ENCODE measurements at places on chromosomes 7 and 10.
A peak's percentile ranks its signal among the peaks of the same experiment; 100 is the strongest.

DNA sequence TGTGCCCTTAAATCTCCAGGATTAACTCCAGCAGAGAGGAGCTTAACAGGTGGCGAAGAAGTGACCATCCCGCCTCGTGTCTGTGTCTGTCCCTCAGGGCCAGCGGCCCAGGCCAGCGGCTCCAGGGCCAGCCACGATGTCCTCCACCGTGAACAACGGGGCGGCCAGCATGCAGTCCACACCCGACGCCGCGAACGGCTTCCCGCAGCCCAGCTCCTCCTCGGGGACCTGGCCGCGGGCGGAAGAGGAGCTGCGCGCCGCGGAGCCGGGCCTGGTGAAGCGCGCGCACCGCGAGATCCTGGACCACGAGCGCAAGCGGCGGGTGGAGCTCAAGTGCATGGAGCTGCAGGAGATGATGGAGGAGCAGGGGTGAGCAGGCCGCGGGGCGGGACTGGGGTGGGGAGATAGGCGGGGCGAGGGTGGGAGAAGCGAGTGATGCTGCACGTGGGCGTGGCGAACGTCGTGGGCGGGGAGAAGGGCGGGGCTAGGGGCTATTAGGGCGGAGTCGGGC is 33.3 kb downstream of the SRRM3 start:
- peak; percentile 87 for DNase-seq

DNA sequence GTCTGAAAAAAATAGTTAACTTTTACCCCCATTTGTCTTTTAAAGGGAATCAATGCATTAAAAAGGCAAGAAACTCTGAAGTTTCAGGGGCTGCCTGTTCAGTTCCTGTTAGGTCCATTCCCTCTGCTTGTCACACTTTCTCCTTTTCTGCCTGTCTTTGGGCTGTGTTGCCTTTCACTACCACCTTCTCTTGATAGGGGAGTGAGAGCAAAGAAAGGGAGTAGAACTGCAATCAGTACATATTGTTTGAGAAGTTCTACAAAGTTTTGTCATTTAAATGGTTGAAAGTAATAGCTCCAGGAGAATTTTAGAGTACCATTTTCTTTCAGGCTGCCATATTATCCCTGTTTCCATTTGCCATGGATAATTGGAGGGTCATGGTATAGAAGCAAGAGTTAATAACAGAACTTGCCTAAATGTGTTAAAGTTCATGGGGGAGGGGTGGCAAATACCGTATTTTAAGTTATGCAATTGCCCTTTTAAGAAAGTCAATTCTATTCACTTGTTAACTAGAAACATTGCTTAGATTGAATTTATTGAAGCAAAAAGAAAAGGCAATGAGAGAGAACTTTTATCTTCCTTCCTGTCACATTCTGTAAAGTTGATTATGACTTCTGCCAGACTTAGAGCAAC is 38.6 kb downstream of the MPLKIP start:
- DNase-seq = no peak

DNA sequence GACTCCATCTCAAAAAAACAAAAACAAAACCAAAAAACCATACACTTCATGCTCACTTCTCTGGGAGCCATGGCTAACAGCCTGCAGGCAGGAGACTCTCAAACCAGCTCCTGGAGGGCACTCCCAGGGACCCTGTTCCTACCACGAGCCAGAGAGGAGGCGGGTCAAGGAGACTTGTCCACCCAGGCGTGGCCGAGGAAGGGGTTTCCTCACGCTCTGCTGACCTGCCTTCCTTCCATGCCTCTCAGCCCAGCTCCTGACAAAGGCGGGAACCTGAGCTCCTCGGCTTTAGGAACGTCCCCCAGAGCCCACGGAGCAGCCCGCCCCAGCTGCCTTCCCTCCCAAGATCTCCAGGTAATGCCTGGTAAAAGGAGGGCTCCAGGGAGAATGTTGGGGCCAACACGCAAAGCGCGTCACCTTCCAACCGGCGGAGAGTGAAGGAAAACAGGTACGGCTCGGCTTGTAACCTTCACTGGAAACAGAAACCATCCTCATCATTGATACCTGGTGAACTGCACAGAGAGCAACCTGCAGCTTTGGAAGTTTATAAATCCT is 9.5 kb downstream of the GPR146 start:
- DNase-seq = no peak

- no peak for DNase-seq
Observed at GRCh38 chr7:133941496-133941895, 185.6 kb upstream of the LRGUK start.

- DNase-seq = no peak
Observed at GRCh38 chr10:45179691-45180090, 135.7 kb downstream of the OR13A1 start.

- DNase-seq = peak; percentile 80
Observed at GRCh38 chr10:55631071-55631654, 729.9 kb downstream of the ZWINT start.

DNA sequence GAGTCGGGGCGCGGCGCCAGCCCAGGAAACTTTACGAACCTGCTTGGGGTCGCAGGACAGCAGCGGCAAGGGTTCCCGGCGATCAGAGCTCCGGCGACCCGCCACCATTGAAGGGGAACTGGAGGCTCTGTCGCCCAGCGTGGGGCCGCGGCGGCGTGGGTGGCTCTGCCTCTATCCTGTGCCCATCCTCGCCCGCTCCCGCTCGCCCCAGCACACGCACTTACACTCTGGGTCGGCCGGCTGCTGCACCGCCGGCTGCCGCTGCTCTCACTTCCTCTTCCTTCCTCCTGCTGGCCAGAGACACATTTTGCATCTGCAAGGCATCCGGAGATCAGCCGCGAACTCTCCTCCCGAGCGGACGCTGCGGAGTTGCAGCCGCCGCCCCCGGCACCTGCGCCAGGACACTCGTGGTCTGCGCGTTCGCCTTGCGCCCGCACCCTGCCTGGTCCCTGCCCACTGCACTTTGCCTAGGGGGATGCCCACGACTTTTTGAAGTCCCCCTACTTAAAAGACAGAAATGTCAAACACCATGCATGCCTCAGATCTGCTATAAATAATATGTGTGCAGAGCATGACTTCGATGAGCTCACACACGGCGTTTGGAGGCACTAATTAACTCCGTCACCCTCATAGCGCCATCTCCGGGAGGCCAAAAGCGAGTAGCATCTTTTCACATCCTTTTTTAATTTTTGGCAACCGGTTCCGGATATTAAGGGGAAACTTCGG is at the start of gene ELMO1:
Gene ELMO1 (minus strand): TSS at position 229 of the 726 bp plus-strand sequence. CDS start 106,174 bp downstream, outside the sequence.
- peak; percentile 86 for DNase-seq

DNA sequence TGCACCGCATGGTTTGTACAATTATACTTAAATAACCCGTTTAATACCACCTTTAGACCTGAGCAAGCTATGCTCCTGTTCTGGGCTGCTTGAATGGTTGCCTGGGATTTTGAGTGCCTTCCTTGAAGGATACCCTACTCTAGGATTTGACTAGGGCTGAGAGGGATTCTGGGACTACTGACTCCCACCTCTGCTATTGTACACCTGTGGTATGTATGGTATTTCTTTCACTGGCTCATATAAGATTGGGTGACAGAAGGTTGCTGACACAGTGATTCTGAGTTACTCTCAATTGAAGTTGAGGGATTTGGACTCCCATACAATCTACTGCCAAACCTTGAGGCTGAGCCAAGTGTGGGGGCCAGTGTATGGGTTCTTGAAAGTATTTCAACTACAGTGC is 494.4 kb upstream of the SEMA3D start:
- no peak for DNase-seq

GRCh38 chr7:24299192-24299591 is 15.2 kb downstream of the NPY start:
- no peak for DNase-seq

GRCh38 chr10:13592306-13592705 is 5.5 kb downstream of the PRPF18 start:
- no peak for DNase-seq

- DNase-seq = no peak
Observed at GRCh38 chr10:132613566-132614348, 76.2 kb downstream of the INPP5A start.

DNA sequence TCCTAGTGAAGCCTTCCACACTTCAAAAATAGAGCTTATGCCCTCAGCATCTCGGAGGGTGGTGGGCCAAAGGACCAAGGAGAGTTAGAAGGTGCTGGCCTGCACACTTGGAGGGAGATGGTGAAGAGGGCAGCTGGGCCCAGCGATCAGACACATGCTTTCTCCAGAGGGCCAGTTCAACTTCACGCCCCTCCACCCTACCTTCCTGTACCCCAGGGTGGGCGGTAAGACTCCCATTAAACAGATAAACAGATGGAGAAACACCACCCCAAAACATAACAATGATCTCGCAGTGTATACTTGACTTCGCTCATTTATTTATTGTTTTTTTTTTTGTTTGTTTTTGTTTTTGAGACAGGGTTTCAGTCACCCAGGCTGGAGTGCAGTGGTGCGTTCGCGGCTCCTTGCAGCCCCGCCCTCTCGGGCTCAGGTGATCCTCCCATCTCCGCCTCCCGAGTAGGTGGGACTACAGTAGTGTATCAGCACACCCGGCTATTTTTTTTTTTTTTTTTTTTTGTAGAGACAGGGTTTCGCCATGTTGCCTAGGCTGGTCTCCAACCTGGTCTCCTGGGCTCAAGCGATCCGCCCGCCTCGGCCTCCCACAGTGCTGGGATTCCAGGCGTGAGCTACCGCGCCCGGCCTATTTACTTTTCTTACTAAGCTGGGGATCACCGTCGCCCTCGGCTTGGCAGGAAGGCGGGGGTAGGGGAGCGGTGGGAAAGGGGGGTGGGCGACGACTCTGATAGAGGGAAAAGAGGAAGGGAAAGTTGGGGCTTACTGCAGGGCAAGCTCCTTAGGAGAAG is 1.8 kb downstream of the C10orf95 start:
- DNase-seq = peak; percentile 88

GRCh38 chr10:25175527-25176420 is 973 bp downstream of the GPR158 start:
- no peak for DNase-seq

GRCh38 chr7:1368682-1369571 is 90.3 kb downstream of the MICALL2 start:
- no peak for DNase-seq

GRCh38 chr10:15324113-15324512 is 47.0 kb downstream of the FAM171A1 start:
- no peak for DNase-seq

- DNase-seq = no peak
Observed at GRCh38 chr7:44077681-44078091, 4.6 kb downstream of the POLM start.

DNA sequence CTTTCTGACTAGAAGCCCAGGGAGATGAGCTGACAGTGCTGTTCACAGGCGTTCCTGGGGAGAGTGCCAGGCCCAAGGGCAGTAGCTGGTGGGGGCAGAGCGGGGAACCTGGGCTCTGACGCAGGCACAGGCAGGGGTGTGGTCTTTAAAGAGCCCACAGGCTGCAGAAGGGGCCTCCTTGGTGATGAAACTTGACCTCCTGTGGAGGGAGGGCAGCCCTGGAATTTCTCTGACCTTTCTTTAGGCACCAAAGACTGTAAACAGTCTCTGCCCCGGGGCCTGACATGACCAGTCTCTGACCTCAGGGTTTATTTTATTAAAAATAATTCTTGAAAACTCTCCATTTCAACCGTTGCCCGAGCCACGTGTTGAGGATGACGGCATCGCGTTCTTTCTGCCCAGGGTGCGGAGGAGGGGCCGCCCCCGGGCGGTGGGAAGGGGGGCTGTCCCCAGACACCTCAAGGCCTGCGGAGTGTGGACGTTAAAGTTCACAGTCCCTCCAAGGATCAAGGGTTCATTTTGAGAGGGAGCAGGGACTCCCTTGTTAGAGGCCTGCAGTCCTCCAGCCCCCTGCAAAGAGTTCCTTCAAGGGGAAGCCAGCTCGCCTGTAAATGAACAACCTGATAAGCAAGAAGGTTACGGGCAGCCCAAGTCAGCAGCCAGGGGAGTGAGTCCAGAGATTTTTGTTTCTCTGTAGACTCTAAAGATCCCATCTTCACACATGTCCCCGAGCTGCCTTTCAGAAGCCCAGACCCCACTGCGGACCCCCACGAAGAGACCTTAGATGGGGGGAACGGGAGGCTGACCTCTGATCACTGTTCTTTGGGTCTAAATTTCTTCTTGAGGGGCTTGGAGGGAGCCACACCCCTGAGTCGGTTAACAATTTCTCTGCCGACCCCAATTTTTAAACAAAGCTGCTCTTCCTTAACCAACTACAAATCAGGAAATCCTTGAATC is 128.9 kb downstream of the VIPR2 start:
- peak; percentile 73 for DNase-seq

DNA sequence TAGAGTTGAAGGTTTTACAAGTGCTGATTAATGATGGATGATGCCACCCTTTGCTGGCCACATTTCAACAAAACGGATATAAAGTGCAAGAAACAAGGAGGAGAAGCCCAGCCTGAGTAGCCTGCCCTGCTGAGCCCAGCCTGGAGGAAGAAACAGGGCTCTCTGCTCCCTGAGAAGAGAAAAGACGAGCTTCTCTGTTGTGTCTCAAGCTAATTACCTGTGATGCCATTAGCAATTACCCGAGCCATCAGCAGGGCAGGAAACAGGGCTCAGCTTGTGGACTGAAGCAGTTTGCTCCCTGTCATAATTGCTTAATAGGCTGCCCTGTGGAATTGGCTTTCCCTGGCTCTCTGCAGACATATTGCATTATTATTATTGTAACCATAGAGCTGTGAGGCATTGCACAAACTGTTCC is 709.3 kb upstream of the AUTS2 start:
- DNase-seq = no peak

DNA sequence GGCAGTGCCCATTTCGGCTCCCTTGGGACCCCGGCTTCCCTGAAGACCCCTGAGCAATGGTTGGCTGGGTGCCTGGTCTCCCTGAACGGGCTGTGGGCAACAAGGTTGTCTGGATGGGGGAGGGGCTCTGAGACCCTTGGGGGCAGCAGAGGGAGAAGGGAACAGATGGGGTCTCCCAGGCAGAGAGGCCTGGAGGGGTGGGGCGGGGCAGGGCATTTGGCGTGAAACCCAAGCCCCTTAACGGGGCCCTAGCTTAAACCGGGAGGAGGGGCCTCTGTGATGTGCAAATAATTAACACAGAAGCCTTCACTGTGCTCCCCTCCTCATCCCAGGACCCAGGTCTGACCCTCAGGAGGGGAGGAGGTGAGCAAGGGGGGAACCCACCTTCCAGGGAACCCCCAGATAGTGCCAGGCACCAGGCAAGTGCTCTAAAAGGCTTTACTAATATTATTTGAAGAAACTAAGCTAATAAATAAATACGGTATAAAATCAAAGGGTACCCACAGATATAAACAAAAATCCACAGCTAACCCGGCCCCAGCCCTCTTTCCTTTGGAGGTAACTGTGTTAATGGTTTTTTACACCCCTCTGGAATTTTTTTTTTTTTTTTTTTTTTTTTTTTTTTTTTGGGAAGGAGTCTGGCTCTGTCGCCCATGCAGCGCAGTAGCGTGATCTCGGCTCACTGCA is 170.8 kb downstream of the RNF216 start:
- DNase-seq = no peak

GRCh38 chr10:16942381-16943078 is 125.3 kb upstream of the RSU1 start:
- no peak for DNase-seq

DNA sequence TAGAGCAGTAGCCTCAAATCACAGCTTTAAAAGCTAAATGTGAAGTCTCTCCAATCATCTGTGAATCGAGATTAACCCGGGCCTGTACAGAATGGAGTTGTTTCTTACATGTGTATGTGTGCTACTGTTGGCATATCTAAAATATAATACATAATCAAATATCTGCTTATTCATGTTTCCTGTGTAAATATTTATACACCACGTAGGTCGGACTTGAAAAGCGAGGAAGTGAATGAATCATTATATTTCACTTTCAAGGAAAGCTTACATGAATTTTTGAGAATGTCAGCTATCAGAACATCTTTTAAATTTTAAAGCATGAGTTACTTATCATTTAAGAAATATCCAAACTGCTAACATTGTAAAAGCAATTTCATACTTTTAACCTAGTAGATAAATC is 233.3 kb downstream of the SLC25A13 start:
- no peak for DNase-seq

All from adrenal gland (tissue), 19 donors.